Stimulated activated CD4-positive, alpha-beta T cell treated with anti-CD3 and anti-CD28 coated beads, Interleukin-4, amount 100 ng/mL, for 48 hours (primary cell): ENCODE measurements at places on chromosomes 12 and 14.

DNA sequence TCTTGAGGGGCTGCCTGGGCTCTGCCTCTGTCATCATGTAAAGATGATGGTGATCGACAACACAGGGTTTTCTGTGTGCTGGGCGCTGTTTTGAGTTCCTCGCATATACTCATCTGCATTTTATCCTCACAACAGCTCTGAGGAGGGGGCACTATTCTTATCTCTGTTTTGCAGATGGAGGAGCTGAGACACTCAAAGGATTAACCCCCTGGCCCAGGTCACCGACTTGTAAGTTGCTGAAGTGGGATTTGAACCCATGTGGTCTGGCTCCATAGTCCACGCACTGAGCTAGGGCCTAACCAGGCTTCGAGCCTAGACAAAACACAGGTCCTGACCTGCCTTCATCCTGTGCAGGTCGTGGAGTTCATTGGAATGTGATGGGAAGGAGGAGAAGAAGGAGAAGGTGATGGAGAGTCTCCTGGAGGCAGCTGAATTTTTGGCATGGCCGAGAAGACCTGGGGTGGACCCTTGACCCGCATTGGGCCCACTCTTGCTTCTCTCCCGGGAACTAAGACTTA is 140.0 kb downstream of the ASCL4 start:
- no peak for DNase-seq

- no peak for DNase-seq
Observed at GRCh38 chr14:101587441-101587911, 26.2 kb downstream of the DIO3 start.

DNA sequence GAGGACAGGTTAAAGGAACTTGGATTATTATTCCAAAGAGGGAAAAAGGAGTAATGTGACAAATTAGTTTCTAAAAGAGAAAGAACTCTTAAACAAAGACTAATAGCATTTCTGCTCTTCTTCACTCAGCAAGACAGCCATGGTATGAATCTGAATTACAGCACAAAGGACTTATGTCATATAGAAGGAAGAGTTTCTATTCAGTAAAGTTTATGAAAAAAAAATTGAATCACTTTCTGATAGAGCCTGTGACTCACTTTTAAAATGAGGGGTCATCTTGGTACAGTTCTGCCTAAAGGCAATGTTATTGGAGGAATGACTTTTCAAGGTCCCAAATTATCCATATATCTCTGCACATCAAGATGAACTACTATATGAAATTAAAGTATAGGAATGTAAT is 101.7 kb downstream of the DUSP6 start:
- no peak for DNase-seq

DNA sequence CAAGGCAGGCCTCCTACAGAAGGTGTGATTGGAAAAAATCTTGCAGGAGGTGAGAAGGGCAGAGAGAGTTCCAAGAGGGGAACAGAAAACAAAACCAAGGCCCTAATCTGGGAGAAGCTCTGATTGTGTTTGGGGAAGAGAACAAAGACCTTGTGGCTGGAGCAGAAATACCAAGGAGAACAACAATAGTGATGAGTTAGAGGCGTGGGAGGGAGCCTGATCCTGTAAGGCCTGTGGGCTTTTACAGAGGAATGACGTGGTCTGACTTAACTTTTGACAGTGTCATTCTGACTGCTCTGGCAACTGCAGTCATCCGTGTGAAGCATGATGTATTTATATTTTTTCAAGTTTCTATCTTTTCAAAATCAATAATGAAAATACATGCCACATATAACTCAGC is 200.6 kb downstream of the ANO4 start:
- DNase-seq, result no peak

DNA sequence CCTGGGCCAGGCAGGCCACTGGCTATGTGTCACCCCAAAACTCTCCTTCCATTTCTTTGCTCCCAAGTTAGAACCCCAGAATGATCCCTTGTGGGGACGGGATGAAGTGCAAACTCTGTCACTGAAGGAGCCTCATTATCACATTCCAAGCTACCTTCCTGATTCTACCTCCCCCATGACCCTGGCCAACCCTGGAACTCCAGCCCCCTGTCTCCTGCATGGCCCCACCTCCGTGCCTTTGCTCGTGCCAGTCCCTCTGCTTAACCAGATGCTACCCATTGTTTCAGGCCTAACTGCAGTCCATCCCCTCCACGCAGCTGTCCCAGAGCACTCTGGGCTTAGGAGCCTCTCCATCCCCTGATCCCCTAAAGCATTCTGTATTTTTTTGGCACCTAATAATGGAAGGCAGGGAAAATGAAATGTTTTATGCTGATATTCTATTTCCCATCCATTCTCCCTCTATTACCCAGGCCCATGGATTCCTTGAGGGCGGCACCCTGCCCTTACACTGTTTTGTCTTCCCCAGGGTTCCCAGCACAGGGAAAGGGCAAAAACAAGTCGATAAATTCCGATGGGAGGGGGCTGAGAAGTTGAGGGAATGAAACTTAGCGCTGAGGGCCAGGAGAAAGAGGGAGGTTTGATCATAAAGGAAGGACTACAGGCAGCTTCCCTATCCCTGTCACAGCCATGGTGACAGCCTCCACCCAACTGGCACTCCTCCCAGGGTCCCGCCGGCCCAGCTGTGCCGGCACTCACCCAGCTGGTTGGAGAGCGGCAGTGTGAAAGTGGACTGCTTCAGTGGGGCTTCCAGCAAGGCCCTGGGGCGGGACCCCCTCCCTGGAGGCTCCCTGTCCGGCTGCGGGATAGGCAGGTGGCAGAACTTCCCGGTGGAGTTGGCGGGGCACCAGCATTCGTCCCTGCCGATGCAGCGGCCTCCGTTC is 58.1 kb downstream of the ISCA2 start:
- no peak for DNase-seq

DNA sequence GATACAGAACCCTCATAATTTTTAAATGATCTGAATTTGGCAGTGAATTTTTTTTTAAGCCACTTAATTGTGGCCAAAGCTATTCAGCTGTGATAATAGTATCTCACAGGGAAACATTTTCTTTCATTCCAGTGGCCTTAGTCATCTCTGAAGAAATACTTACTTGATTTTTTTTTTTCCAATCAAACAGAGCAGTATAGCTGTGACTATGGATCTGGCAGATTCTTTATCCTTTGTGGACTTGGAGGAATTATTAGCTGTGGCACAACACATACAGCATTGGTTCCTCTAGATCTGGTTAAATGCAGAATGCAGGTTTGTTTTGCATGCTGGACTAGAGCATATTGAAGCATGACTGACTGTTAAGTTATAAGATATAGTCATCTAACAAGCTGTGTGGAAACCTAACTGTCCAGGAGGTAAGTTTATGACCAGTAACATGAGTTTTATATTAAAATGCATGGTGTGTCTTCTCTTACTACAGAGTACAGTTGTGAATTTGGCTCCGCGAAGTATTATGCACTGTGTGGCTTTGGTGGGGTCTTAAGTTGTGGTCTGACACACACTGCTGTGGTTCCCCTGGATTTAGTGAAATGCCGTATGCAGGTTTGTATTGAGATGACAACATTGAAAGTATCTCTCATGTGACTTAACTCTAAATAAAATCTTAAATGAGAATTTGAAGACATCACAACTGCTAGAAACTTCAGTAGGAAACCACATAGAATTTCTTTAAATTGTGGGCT is 1.9 kb downstream of the SLC25A3 start:
- DNase-seq, result peak; percentile 11

DNA sequence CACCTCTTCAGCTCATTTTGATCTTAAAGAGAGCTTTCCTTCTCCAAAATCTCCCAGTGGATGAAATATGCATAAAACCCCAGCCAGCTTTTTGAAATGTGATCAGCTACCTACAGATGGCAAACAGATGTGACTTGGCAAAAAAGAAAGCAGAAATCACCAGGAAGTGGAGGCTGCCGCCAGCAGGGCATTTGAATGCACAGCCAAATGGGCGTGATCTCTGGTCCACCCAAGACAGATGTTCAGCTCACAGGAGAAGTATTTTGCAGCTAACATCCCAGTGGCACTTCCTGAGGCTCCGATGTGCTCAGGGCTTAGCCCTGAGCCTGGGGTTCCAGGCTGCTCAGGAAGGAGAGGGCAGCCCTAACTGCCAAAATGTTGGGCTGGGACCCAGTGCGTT is 78.3 kb downstream of the LGMN start:
- DNase-seq, result no peak

GRCh38 chr12:115264605-115265004 is 580.6 kb upstream of the TBX3 start:
- no peak for DNase-seq

DNA sequence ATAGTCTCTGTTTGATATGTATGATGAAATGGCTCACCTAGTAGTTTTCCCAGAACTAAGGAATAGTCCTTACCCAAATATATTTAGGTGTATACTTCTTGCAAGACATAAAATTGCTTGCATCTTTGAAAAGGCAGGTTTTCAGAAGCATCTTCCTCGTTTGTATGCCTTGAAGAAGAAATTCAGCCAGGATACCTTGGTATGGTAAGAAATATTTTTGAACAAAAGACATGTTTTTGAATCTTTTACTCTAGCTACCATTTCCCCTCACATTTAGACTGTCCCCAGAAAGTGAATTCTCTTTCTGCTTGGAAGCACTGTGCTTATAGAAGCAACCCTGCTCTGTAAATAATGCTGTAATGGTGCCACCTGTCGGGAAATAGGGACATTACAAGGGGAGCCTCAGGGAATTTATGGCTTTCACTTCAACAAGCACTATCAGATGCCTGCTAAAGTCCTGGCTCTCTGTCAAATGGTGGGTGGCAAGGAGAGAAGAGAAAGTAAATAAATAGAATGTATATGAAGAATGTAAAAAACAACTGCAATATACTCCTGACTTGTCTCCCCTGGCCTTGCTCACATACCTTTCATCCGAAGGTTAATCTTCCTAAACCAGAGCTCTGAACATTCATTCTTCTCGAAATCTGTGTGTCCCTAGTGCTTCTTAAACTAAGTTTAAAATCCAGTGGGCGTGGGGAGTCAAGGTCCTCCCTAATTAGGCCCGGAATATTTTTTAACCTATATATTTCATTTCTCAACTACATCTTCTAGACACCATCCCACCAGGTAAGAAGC is 6.1 kb downstream of the CCDC184 start:
- peak; percentile 63 for DNase-seq

GRCh38 chr14:58151133-58152013 is 640 bp downstream of the ARMH4 start:
- DNase-seq, result no peak

DNA sequence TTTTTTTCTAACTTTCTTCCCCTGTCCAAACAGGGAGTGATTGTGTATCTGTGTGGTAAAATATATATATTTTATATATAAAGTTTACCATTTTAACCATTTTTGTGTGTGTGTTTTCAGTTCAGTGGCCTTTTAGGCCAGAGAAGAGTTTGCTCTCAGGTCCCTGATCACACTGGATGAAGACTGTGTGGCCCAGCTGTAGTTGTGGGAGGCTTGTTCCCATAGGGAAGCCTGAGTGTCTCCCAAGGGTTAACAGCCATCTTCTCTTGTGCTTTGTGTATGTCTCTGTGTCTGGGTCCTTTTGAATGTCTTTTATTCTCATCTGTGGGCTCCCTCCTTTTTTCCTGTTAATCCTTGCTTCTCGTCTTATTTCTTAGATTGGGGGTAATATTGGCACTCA is 23.4 kb downstream of the CGRRF1 start:
- DNase-seq, result no peak

- no peak for DNase-seq
Observed at GRCh38 chr14:104900639-104901512, 23.8 kb upstream of the PLD4 start.

- DNase-seq, result no peak
Observed at GRCh38 chr12:39378341-39378740, 64.6 kb downstream of the KIF21A start.

DNA sequence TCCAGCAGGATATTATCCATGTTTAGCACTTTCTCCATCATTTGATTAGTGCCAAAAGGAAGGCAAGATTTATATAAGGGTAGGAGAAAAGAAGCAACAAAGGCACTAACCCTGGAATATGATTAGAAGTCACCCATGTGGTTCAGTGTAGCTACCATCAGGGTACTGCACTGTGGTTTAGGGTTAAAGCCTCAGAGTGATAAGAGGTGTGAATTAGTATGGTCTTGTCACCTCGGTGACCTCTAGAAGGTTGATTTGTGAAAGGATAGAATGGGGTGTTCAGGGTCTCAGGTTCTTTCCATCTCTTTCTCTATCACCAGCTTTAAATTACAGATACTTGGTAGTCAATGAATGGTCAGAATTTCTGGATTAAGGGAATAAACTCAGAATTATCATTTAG is 103.0 kb upstream of the TMTC2 start:
- DNase-seq, result no peak

- DNase-seq, result no peak
Observed at GRCh38 chr14:95370076-95370475, 50.4 kb upstream of the CLMN start.

DNA sequence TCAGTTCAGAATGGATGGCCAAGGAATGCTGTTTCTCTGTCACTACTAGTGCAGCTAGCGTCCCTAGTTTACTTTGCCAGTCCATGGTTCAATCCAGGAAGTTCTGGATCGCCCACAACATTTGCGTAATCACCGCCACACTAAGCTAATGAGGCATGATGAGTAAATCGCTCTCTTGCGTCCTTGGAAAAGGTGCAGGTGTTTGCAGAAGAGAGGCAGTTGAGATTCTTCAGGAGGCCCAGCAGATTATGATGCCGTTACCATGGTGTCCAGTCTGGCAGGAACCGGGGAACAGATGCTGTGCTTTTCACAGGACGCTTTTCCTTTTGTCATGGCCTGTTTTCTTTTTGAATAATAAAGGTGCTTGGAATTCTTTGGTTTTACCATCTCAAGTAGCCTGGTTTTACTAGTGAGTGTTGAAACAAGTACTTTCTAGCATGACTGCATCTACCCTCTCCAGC is 9.0 kb downstream of the TPH2 start:
- DNase-seq, result no peak

- no peak for DNase-seq
Observed at GRCh38 chr12:113371808-113372207, 13.4 kb downstream of the PLBD2 start.

GRCh38 chr14:100677554-100678468 is 48.9 kb upstream of the DLK1 start:
- no peak for DNase-seq

GRCh38 chr12:6592087-6592486 is 15.1 kb downstream of the CHD4 start:
- no peak for DNase-seq

- DNase-seq, result no peak
Observed at GRCh38 chr12:62313727-62314380, 53.6 kb downstream of the USP15 start.

DNA sequence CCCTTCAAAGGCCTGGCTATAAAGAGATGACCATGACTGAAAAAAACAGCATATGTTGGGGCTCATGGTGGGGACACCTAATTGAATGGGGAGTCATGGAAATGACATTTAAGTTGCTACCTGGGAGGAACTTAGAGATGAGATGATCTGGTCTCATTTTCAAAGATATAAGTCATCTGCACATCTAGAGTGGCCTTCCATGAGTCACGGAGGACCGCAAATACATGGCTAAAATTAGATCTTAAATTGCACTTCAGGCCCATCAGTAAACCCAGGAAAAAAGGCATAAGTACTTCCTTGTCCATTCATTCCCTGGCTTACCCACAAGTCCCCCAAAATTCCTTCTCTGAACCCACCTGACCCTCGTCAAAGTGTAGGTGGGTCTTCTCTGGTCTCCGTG is 53.4 kb downstream of the SPTB start:
- DNase-seq, result no peak

GRCh38 chr12:19224746-19225145 is 95.2 kb downstream of the PLEKHA5 start:
- DNase-seq, result no peak

- no peak for DNase-seq
Observed at GRCh38 chr14:33370426-33370825, 431.7 kb downstream of the NPAS3 start.

- DNase-seq, result no peak
Observed at GRCh38 chr14:54440476-54440872, 700 bp downstream of the CNIH1 start.

- DNase-seq, result no peak
Observed at GRCh38 chr14:65631040-65631439, 218.5 kb downstream of the FUT8 start.
